ENCODE measurements at places on chromosomes 11 and 22.

DNA sequence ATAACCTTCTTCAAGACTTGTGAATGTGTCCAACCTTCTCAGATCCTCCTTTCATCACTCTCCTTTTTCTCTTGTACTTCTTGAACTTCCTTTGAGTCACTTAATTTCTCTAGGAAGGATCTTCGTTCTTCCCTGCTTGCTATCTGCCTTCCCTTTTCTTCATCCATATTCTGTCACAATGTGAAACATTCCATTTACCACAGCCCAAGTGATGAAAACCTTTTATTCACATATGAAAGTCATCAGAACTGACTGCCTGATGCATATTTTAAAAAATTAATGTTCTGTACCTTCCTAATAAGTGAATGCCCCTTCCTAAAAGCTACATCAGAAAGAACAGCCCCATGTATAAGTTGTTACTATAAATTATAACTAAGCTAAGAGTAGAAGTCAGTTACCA is 520.4 kb upstream of the LUZP2 start:
- no peak for DNase-seq

- DNase-seq: no peak
Measured at GRCh38 chr11:34586488-34587281, 34.2 kb upstream of the EHF start.

GRCh38 chr11:33344611-33345010 is 87.4 kb downstream of the HIPK3 start:
- no peak for DNase-seq

DNA sequence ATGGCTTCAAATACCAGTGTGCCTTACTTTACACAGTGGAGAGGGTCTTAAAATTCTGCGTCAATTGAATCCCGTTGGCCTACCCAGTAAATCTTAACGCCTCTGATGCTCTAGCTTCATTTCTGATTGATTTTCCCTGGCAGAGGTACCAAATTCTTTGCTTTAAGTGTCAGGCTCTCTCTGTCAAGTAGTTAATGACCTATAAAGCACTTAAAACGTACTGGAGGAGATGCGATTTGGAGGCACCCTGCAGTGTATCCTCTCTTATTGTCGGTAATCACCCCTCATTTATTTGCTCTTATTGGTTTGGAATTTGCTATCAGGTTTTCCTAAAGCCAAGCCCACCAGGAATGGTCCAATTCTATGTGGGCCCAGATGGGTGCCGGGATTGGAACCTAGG is 59.2 kb downstream of the NFAM1 start:
- no peak for DNase-seq

- no peak for DNase-seq
Measured at GRCh38 chr11:122751292-122752070, 86.8 kb upstream of the CRTAM start.

DNA sequence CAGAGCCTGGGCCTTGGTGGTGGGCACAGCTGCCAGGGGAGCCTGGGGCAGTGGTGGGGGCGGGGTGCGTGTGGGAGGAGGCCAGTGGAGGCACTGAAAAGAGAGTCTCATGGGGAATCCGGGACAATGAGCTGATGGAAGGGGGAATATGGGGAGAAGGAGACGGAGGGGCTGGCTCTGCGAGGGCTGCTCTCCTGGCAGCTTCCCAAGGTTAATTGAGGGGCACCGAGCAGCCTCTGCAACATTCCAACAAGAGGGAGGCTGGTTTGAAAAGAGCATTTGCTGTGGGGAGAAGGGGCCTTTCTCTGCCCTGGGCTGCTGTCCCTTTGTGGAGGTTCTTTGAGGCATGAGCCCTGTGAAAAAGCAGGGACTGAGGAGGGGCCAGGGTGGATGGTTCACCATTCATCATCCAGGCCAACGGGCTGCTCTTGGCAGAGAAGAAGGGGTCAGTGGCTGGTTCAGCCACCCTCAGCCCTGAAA is 9.4 kb upstream of the IGSF9B start:
- no peak for DNase-seq

DNA sequence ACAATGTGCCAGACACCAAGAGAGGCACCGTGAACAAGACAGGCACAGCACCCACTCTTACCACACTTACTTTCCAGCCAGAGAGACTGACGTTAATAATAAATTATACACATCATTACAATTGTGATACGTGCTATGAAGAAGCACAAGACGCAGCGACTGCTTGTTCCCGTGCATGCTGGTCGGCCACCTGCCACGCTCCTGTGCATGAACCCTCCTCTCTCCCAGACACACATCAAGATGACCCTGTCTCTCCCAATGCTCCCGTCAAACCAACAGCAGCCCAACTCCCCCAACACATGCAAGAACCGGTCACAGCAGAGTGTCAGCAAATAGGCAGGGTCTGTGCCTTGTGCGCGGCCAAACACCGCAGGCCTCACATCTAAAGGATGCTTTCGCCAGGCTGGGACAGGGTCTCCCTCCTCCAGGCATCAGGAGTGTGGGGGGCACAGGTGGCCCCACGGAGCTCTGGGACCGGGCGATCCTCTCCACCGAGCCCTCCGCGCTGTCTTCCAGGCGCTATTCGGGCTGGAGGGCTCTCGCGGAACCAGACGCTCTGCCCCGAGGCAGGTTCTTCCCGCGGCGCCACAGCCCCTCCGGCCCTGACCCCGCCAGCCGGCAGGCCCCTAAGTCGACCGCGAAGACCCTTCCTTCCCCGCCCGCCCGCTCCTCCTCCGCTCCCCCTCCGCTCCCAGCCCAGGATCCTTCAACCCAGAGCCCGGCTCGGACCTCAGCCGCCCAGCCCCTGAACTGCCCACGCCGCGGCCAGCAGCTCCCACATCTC is 533 bp downstream of the SERGEF start:
- DNase-seq: no peak

- no peak for DNase-seq
Measured at GRCh38 chr22:41110968-41111367, 18.6 kb downstream of the EP300 start.

GRCh38 chr11:76601272-76601671 is 69.3 kb downstream of the LRRC32 start:
- DNase-seq: no peak

GRCh38 chr11:46489656-46490560 is 98.3 kb upstream of the CHRM4 start:
- no peak for DNase-seq

- DNase-seq: peak; percentile 59
Measured at GRCh38 chr11:117814766-117815261, 9.7 kb downstream of the FXYD2 start.

GRCh38 chr11:73230931-73231330 is 12.8 kb downstream of the P2RY2 start:
- no peak for DNase-seq

DNA sequence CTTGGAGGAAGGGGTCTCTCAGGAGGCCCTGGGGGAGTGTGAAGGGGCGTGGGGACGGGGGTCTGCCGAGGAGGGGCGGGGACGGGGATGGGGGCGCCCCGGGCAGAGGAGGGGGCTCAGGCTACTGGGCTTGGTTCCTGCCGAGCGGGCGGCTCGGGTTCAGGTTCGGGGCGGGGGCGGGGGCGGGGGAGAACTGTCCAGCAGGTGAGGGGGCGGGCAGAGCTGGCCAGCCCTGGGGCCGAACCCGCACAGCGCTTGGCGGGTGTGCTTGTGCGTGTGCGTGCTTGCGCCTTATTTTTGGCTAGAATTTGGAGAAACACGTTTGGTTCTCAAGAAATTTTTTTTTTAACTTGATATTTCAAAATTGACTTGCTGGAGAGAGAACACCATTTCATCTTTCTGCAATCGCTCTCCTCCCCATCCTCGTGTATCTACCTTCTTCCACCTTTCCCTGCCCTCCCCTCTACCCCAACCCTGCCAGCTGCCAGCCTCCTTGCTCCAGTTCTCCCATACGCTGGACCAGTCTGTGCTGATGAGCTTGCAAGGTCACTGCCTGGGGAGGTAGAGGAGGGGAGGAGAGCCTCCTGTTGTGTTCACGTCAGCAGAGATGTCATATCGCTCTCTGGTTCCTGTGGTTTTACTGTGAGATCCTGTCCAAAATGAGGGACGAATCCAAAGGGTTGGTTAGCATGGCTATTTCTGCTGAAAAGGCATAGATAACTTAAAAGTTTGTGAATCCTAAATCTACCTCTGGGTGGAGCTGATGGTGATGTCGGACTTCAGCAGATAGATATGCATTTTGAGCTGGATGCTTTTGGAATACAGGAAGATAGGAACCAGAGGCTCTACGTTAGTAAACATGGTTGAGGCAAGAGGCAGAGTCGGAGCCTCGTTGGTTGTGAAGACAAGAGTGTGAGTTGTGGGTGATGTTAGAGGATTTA is 668 bp downstream of the MADD start:
- no peak for DNase-seq

- DNase-seq: no peak
Measured at GRCh38 chr11:110046775-110047380, 46.3 kb upstream of the ZC3H12C start.

DNA sequence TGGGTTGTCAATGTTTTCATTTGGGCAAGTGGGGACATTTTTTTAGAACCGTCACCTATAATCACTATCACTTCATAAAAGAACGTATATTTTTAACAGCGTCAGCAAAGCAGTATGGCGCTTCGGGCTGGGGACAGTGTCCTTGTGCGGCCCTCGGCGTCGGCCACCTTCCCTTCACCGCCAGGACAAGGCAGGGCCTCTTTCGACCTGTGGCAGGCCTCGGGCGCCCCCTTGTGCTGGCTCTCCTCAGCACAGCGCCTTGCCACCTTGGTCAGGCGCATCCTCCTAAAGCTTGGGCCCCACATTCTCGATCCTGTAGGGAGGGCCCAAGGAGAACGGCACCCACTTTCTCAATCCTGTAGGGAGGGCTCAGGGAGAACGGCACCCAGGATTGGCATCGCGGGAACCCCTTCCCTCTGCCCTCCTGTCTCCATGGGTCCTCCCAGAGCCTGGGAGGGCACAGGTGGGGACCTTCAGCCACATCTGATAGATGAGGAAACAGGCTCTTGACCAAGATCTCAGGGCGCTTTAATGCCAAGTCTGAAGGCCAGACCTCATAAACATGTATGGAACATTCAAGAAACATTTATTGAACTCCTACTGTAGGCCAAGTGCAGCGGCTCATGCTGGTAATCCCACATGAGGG is 11.5 kb upstream of the FADD start:
- no peak for DNase-seq

DNA sequence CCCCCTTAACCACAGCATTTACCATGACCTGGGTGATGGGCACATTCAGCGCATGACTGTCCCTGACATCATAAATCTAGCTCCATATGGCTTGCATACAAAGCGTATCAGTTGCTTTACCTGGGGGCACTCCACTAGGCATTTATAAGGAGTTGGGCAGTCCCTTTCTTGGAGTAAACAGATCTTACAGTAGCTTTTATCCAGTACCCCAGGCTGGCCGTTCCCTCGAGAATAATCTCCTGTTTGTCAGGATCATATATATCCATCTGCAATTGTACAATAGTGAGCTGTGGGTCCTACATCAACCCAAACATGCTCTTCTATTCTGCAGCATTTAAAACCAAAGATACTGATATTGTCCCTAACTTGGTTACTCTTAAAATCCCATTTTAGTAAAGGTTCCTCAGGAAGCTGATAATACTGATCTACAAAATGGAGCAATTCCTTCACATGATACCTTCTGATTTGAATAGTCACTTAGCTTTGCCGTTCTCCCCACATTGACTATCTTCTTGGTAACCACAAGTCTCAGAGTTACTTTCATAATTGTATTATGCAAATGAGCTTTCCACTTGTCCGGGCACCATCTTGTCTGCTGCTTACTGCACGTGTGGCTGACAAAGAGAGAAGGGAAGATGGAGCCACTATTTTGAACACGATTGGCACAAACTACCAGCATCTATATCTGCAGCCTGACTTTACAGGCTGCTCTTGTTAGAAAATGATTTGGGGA is 205.0 kb downstream of the CWF19L2 start:
- no peak for DNase-seq

DNA sequence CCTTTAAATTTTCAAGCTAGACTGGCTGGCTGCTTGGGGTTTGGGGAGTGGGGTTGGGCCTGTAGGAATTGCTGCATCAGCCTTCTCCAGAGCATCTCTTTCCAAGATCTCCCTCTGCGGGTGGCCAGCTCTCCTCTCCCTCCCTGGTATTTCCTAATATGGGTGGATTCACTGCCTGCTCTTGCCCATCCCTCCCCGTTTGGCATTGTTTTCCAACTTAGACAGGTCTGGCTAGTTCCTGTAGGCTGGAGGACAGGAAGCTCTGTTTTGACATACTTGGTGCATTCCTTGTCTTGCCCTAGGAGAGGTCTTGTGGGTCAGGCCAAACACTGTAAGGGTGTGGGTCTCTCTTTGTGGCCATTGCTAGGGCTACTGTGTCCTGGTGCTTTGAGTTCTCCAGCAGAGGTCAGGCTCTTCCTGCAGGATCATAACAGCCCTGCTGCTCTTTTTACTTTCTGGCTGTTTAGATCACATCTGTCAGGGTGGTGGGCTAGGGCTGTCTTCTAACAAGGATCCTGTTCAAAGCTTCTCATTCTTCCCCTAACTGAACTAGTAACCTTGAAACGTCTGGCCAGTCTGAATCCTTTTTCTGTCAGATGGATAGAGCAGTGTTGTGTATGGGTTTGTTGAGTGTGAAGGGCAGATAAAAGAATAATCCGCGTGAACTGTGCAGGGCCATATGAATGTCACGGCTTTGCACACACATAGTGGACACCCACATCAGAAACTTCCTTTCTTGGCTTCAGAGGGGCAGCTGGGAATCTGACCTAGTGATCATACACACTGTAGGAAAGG is 18.3 kb upstream of the MICALL1 start:
- DNase-seq: no peak

GRCh38 chr11:44319552-44320288 is 9.8 kb upstream of the ALX4 start:
- DNase-seq: no peak

DNA sequence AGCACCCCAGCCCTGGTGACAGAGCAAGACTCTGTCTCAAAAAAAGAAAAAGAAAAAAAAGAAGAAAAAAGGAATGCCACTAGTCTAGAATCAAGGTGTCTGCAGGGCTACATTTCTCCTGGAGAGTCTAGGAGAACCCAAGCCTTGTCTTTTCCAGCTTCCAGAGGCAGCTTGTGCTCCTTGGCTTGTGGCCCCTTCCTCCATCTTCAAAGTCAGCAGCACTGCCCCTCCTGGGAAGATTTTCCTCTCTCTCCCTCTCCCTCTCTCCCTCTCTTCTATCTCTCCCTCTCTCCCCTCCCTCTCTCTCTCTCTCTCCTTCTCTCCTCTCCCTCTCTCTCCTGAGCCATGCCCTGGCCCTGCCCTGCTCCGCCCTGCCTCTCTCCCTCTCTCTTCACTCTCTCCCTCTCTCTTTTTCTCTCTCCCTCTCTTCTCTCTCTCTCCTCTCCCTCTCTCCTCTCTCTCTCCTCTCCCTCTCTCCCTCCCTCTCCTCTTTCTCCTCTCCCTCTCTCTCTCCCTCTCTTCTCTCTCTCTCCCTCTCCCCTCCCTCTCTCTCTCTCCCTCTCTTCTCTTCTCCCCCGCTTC is 97.7 kb upstream of the FGF3 start:
- DNase-seq: no peak

- no peak for DNase-seq
Measured at GRCh38 chr11:117818041-117818873, 6.3 kb downstream of the FXYD2 start.

- no peak for DNase-seq
Measured at GRCh38 chr11:15577519-15577918, 462.8 kb downstream of the INSC start.

Data from NCI-H1436 treated with DMSO at 0.1 percent for 48 hours (cell line).